Stimulated activated CD8-positive, alpha-beta memory T cell treated with anti-CD3 and anti-CD28 coated beads, Interleukin-2, amount 100 ng/mL, for 48 hours (primary cell): ENCODE measurements at places on chromosomes 2 and 18.

GRCh38 chr2:197308996-197309690, 1.4 kb downstream of the ANKRD44 start:
- no peak for DNase-seq

DNA sequence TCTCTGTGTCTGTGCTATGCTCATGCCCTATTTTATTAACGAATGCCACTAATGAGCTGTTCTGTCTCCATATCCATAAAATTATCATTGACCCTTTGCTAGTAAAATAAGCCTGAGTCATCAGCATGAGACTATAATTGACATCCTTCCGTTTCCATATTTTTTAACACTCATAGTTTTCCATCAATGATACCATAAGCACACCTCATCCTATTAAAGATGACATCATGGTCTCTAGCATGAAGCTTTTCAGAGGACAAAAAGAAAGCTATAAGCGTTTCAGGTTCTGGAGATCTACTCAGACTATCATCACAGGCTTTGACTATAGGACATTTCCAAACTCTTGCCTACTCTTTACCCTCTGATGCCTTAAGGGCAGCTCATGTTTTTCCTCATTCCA, 1.2 kb upstream of the DSC2 start:
- DNase-seq = no peak

DNA sequence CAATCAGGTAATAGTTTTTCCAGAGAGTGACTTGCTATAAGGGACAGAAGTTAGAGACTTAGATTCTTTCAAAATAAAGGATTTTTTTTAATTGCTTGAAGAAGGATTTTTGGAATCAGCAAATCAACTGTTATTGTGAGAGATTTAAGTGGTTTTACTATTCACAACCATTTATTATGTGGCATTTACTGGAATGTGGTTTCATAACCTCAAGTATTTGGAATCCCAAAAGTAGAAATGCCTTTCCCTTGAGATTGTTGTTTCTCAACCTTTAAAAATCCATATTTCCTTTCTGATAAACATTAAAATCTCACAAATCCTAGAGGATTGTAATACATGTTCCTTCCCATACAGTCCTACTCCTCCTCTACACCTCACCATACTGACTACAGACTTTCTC, 5.0 kb downstream of the TANK start:
- DNase-seq = no peak

GRCh38 chr2:104447831-104448434, 406.0 kb upstream of the POU3F3 start:
- no peak for DNase-seq

DNA sequence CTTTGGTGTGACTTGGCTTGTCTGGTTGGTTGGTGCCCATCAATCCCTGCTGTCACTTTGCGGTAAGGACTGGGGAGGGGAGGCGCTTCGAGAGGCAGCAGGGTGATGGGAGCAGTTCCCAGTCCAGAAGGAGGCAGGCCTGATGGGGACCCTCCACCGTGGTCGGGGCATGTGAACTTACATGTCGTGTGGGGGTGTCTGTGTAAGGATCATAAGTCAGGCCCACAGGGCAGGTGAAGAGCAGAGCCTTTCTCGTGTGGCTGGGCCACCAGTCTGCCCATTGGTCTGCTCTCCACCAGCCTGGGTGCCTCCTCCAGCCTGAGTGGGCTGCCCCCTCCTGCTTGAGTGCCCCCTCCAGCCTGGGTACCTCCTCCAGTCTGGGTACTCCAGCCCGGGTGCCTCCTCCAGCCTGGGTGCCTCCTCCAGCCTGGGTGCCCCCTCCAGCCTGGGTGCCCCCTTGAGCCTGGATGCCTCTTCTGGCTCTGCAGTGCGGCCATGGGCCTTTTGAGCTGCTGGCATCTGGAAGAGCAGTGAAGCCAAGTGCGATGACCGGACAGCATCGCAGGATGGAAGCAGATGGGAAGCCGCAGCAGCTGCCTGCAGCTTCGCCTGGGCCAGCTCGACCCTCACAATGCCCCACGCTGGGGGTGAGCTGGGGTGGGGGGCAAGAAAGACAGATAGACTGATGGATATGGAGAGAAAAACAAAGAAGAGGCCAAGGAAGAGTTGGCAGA, 25.0 kb downstream of the ATOH8 start:
- no peak for DNase-seq

- no peak for DNase-seq
Measured at GRCh38 chr2:143434445-143434844, 305.2 kb downstream of the ARHGAP15 start.

DNA sequence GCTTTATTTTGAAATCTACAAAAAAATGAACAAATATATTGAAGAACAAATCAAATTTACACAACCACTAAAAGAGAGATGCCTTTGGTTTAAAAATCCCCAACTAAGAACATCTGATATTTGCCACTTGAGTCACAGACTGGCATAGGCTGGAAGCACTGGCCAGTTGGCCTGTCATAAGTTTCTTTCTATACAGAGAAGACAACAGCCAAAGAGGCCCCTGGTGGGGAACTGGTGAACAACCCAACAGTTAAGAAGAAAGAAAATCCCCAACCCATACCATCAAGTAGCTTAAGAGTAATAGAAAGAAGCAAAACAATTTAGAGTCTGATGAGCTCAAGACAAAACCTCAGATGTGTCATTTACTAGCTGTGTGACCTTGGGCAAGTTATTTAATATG, 45.5 kb downstream of the OSR1 start:
- no peak for DNase-seq

GRCh38 chr2:33421820-33422219, 54.6 kb upstream of the RASGRP3 start:
- no peak for DNase-seq

- no peak for DNase-seq
Measured at GRCh38 chr2:61645911-61646310, 107.8 kb upstream of the XPO1 start.

DNA sequence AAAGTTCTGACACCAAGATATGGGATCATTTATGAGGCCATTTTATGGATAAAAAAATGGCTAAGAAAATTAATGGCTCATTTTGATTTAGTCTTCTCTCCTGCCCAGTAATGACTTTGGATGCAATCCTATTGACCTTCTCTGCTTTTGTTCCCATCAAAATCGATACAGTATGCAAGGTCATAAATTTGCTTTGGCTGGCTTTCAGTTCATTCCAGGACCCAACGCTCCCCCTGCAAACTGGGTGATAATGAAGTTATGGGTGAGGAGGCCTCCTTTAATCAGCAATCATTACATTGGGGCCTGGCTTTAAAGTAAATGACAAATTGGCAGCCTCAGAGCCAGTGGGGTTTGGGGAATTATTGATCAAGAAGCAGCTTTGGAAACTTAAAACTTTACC, 351.8 kb upstream of the GYPC start:
- no peak for DNase-seq

GRCh38 chr18:10515456-10515855, 10.4 kb upstream of the NAPG start:
- no peak for DNase-seq

GRCh38 chr2:4246364-4247131, 543.2 kb downstream of the DCDC2C start:
- no peak for DNase-seq

DNA sequence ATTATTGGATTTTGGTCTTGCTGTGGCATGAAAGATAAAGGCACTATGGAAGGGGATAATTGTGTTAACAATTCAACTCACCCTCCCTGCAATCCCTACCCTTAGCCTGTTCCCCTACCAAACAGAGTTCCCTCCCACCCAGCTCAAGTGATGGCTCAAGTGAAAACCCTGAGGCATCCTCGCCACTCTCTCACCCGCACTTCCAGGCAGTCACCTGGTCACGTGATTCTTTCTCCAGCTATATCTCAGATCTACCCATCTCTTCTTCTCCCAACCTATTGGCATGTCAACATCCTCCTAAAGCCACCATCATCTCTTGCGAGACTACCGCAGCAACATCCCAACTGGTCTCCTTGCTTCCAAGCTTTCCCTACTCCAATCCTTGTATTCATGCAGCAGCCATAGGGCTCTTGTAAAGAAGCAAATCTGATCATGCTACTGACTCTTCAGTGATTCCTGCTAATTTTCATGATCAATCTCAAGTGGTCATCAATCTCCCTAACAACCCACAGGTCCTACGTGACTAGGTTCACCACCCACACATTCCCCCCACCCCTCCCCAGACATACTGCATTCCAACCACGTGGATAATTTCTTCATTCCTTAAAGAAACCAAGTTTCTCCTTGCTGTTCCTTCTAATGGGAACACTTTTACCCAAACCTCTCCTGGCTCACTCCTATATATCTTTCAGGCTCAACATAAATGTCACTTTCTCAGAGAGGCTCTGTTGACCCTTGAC, 66.7 kb downstream of the MBD2 start:
- DNase-seq = no peak

DNA sequence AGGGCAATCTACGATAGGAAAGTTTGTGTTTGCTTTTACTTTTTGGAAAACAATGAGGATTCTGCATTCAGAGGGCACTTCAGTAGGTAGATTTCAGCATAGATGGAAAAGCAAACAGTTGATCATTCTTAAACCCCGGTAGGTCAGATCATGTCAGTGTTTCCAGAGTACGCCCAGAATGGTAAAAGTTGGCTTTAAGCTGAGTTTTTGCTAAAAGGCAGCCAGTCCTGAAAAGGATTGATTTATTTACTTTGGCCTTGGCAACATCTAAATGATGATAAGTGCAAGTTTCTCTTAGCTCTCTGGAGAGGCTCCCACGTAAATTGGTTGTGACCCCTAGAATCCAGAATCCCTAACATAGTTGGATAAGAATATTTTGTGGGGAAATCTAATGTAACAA, 168.0 kb downstream of the DIS3L2 start:
- no peak for DNase-seq

- DNase-seq = no peak
Measured at GRCh38 chr2:24730481-24730880, 62.7 kb downstream of the PTRHD1 start.

DNA sequence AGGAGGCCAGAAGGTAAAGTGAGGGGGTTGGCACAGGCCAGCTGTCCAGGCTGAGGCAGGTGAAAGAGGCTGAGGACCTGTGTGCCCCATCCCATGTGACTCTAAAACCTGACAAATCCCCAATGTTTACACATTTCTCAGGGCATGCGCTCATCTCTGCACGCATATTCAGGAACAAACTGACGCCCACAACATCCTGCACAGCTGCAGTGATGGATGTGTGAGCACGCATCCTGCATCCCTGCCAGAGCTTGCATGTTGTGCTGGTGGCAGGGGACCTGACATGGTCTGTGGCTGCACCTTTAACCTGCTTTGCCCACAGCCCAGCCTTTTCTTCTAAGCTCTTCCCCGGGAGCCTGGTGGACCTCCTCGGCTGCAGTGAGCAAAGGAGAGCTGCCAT, 83.1 kb downstream of the FBXO15 start:
- DNase-seq = no peak

DNA sequence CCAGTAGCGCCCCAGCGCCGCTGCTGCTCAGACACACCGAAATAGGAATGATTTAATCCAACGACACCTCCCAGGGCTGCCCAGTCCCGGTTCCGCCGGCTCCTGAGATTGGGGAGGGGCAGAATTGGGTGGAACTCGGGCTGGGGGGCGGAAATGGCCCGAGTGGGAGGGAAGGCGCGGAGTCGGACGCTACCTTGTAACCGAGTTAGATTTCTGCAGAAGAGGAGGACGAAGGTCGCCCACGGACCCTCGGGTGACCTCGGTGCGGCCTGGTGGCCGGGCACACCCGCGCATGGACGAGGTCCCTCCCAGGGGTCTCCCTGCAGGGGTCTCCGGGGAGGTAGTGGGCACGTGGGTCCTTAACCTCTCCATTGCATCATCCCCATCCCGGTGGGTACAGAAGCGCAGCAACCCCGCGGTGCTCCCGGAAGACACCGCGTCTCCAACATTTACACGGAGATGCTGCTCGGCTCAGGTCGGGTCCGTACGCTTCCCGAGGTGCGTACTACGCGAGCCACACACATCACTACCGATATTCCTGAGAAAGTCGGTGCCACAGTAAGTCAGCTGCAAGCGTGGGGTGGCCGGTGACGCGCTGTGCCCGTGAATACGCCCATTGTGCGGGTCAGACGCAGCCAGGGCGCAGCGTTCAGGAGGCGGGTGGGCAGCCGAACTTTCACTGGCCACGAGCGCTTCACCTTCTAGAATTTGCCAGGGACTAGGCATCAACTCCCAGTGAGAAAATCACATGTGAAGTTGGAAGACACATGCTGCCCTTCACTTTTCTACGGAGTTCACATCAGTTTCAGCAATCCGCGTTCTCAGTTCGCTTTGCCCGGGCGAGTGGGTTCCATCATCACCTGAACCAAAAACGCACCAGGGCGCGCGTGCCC, 3.0 kb downstream of the ZNF516 start:
- no peak for DNase-seq
